ENCODE measurements at places on chromosomes 7 and 10. TPM values are rescaled to one million over a fixed set of nuclear protein-coding genes. Genes with fewer than 3 reads are reported as not detected.

HYAL4 gene
- polyA plus RNA-seq: not detected

GPR22 gene
- polyA plus RNA-seq: not detected

HMX3 gene
- polyA plus RNA-seq: not detected

CHCHD3 gene
- 66.2 TPM for polyA plus RNA-seq

MXI1 gene
- 25.3 TPM for polyA plus RNA-seq

PRPS1L1 gene
- polyA plus RNA-seq: not detected

FOXL3 gene
- not detected for polyA plus RNA-seq

SEMA3A gene
- polyA plus RNA-seq: 24.0 TPM

DNAH11 gene
- polyA plus RNA-seq: 0.13 TPM

ZCWPW1 gene
- polyA plus RNA-seq: 7.1 TPM

ANKRD2 gene
- 24.2 TPM for polyA plus RNA-seq

TEX47 gene
- polyA plus RNA-seq: not detected

ACSL5 gene
- polyA plus RNA-seq: 3.1 TPM

IKZF1 gene
- 3.2 TPM for polyA plus RNA-seq

EIF4H gene
- 209 TPM for polyA plus RNA-seq

TET1 gene
- 10.8 TPM for polyA plus RNA-seq

BCAP29 gene
- polyA plus RNA-seq: 39.5 TPM

GPRIN2 gene
- not detected for polyA plus RNA-seq

CHST3 gene
- 16.2 TPM for polyA plus RNA-seq

PDCD4 gene
- polyA plus RNA-seq: 168 TPM

GRB10 gene
- 16.5 TPM for polyA plus RNA-seq

EMX2 gene
- 9.0 TPM for polyA plus RNA-seq

GPR85 gene
- polyA plus RNA-seq: 1.5 TPM

C10orf95 gene
- polyA plus RNA-seq: 0.30 TPM

CPA2 gene
- polyA plus RNA-seq: 0.28 TPM

GPR37 gene
- polyA plus RNA-seq: 41.0 TPM

GOLGA7B gene
- polyA plus RNA-seq: 0.23 TPM

PTPN20 gene
- polyA plus RNA-seq: 1.2 TPM

PCLO gene
- polyA plus RNA-seq: 0.28 TPM

INSIG1 gene
- polyA plus RNA-seq: 21.0 TPM

RASSF4 gene
- polyA plus RNA-seq: 68.2 TPM

CHAT gene
- polyA plus RNA-seq: not detected

CRYGN gene
- polyA plus RNA-seq: 0.22 TPM

SPDYE5 gene
- 5.5 TPM for polyA plus RNA-seq

C7orf33 gene
- 1.5 TPM for polyA plus RNA-seq

GPR15LG gene
- not detected for polyA plus RNA-seq

AGR2 gene
- polyA plus RNA-seq: 6.5 TPM
